Activated CD8-positive, alpha-beta memory T cell treated with anti-CD3 and anti-CD28 coated beads, Interleukin-2, amount 50 U/mL, for 4 hours (primary cell): ENCODE measurements at places on chromosomes 2 and 18.

GRCh38 chr2:143994961-143995360 is 525.0 kb downstream of the ZEB2 start:
- DNase-seq, result no peak

DNA sequence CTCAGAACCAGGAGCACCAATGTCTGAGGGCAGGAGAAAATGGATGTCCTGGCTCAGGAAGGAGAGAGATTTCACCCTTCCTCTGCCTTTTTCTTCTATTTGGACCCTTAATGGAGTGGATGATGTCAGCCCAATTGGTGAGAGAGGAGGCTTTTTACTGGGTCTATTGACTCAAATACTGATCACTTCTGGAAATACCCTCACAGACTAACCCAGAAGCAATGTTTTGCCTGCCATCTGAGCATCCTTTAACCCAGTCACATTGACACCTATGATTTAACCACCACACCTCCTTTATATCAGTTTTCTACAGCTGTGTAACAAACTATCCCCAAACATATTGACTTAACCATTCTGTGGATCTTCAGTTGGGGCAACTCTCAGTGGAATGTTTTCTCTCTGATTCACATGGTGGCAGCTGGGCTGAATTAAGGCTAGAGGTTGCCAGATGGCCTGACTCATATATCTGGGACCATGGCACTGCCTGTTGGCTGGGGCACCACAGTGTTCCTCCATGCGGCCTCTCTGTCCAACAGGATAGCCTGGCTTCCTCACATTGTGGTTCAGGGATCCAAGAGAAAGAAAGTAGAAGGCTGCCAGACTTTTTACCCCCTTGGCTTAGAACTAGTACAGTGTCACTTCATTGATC is 18.2 kb upstream of the MBOAT2 start:
- DNase-seq, result no peak

- no peak for DNase-seq
Observed at GRCh38 chr2:19677825-19678518, 223.8 kb downstream of the TTC32 start.

DNA sequence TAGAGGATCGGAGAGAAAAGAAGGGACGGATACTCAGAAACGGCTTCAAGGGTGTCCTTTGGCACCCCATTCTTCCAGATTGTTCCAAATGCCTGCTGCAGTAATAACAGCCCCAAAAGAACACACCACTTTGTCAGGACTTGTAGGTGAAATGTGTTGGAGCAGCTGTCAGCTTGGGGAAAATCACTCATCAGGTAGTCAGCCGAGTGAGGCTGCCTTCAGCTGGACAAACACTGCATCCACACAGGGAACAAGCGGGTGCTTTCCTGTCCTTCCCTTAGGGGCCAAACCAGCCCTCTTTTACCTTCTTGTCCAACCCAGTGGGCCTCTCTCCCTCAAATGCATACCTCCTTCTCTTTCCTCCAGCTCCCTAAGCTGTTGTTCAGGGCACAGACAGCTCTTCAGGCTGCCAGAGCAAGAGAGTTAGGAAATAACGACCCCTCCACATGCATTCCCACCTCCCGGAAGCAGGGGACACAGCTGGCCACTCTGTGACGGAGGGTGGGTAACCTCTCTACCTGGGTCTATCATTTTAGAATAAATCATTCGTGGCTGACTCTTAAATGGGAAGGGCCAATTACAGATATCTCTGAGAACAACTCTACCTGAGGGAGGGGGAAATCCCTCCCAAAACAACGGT is 48.1 kb downstream of the BCL11A start:
- no peak for DNase-seq

GRCh38 chr2:236826606-236827156 is 257.1 kb downstream of the ACKR3 start:
- DNase-seq, result no peak

- DNase-seq, result no peak
Observed at GRCh38 chr18:37720663-37721062, 155.1 kb upstream of the CELF4 start.

DNA sequence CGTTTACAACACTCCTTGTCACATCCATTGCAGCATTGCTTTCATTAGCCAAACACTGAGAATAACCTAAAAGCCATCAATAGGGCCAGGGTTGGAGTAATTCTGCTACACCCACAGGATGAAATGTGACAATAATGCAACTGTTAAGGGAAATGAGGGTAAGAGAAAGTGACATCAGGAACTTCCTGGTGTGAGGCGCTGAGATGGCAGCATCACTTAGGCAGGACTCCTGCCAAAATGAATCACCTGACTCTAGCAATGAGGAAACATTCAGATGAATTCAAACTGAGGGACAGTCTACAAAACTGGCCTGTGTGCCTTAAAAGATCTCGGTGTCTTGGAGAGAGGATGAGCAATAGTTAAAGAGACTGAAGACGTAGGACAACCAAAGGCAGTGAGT is 115.6 kb upstream of the AGAP1 start:
- no peak for DNase-seq

- no peak for DNase-seq
Observed at GRCh38 chr18:26575865-26576217, 27.5 kb upstream of the KCTD1 start.

DNA sequence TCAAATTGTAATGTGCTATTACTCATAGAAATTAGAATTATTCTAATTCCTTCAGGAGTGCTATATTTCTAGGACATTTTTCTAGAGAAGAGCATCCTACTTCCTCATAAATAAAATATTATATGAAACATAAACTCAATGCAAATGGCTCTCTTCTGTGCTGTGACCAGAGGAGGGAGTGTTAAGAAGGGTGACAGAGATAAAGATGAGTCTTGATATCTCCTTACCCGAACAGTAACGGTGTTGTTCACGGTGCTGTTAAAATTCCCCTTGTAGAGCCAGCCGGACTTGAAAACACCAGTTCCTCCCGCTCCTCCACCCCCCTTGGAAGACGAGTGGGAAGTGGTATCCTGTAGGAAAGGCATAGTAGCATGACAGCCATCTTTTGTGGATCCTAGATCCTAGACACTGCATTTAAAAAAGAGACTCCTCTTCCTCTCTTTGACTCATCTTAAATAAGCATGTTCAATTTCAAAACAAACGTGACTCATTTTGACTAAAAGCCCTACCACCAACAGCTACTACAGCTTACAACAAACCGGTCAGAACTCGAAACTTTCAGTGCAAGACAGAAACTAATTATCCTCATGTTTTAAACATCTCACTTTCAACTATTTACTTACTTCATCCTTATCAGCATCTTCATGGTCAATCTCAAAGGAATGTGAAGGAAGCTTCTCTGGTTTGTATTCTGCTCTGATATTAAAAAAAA is 156.3 kb downstream of the DOCK10 start:
- DNase-seq, result no peak

DNA sequence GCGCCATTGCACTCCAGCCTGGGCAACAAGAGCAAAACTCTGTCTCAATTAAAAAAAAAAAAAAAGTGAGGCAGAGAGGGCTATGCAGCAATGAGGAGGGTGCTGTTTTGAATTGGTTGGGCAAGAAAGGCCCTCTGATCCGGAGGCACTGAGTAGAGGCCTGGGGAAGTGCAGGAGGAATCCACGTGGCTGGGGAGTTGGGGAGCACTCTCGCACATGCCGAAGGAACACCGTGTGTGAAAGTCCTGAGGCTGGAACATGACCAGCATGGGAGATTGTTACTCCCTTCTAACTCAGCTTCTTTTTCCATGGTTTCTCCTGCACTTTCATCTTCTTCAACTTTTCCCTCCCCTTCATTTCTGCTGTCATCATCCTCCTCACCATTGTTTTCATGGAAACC is 347.9 kb upstream of the HS6ST1 start:
- DNase-seq, result no peak

DNA sequence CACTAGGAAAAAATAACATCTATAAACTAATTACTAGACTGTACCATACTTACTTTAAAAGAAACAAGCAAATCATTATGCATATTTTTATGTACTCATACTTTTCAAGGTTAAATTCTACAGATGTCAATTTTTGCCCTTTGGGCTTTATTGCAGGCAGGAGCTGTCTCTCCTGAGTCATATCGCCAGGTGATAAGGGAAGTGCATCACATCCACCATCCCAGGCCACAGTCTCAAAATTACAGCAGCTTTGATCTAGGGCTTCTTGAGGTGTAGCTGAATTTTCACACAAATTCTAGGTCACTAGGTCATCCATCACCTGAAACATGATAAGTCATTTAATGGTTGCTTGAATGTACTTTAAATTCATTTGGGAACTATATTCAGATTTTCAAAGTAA is 38.4 kb upstream of the FRZB start:
- no peak for DNase-seq

- DNase-seq, result no peak
Observed at GRCh38 chr2:10520154-10520553, 72.0 kb upstream of the ODC1 start.

DNA sequence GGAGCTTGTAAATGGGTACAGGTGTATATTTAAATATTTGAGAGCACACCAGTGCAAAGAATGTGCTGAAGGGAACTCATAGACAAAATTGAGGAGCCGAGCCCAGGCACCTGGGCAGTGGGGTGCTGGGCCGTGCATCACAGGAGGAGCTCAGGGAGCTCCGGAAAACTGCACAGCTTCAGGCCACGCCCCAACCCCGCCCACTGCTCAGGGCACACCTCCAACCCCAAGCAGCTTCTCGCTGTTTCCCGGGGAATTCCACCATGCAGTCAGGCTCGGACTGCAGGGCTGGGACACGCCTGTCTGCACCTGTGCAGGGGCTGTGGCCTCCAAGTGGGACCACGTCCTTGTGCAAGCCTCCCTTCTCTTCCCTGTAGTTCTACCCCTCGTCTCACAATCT is 243.0 kb downstream of the HDAC4 start:
- DNase-seq, result peak; percentile 5

DNA sequence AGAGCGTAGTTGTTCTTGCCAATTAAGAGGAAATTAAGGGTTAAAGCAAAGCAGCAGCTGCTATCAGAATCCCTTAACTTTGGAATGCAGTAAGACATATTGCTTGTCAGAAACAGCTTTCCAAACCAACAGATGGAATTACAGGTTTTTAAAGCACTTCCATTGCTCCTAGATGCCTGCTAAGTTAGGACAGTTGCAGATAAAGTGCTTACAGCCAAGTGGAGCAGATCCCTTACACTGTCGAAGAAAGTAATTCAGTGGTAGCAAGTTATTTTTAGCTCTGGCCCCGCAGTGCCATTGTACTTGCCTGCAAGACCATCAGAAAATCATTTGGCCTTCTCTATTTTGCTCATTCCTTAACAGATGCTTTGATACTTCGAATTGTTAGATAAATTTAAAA is 5.4 kb downstream of the PDK1 start:
- DNase-seq, result no peak

GRCh38 chr18:44803019-44803650 is 122.4 kb downstream of the SETBP1 start:
- DNase-seq, result no peak

- DNase-seq, result no peak
Observed at GRCh38 chr2:197078535-197078934, 152.0 kb upstream of the PGAP1 start.

- no peak for DNase-seq
Observed at GRCh38 chr2:158766524-158766923, 28.6 kb upstream of the DAPL1 start.

DNA sequence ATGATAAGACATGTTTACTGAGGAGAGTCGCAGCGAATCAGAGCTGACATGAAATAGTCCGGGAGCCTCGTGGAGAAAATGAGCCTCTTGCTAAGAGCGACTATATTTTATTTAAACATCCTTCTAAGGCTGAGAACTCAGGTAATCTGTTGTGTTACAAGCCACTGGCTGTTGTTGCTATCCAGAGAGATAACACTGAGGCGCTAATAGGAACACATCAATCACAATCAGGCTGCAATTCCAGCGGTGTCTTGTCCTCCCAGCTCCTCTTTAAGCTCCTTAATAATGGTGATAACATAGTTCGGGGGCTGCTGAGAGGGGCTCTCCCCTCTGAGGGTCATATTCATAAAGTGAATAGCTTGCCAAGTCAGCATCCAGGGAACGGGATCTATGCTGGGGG is 95.1 kb downstream of the INSIG2 start:
- DNase-seq, result no peak

GRCh38 chr18:35822413-35822812 is 150.1 kb upstream of the RMP24 start:
- DNase-seq, result no peak

DNA sequence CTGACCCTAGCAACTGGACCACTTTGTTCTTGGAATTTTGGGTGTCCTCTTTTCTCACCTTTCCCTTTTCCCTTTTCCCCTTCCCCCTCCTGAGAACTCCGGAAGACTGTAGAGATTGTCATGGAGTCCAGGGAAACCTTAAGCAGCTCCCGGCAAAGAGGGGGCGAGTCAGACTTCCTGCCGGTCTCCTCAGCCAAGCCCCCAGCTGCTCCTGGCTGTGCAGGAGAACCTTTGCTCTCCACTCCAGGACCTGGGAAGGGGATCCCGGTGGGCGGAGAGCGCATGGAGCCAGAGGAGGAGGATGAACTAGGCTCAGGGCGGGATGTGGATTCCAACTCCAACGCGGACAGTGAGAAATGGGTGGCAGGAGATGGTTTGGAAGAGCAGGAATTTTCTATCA is 20.5 kb downstream of the SETBP1 start:
- DNase-seq, result no peak

GRCh38 chr2:28755421-28755820 is 3.8 kb downstream of the PPP1CB start:
- DNase-seq, result no peak

DNA sequence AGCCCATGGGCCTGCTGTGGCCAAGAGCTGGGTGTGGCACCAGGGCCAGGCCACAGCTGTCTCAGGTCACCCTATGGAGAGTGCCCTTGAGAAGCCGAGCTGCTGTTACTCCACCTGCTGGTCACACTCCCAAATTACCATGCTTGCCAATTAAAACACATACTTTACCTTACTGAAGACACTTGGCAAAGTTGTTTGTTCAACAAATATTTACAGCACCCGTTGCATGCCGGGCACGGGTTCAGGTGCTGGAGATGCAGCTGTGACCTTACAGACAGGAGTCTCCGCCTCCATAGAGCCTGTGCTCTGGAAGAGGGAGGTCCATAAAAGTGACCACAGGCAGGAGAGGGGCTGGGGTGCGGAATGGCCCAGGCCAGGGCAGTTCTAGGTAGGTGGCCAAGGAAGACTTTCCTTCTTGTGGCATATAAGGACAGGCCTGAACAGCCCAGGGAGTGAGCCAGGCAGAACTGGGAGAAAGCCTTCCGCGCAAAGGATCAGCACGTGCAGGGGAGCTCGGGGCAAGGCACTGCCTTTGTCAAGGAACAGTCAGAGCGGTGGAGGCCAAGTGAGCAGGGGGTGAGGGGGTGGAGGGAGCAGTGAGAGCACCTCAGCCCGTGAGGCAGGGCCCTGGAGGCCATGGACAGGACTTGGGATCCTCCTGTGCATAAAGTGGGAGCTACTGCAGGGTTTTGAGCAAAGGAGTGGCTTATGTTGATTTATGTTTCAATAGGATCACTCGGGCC is 23.6 kb upstream of the RBM44 start:
- peak; percentile 36 for DNase-seq

GRCh38 chr2:25294573-25295462 is 46.9 kb downstream of the DNMT3A start:
- DNase-seq, result peak; percentile 63

GRCh38 chr2:100017633-100018032 is 124.8 kb downstream of the AFF3 start:
- no peak for DNase-seq

GRCh38 chr2:99140860-99141109 is 722 bp upstream of the C2orf15 start:
- DNase-seq, result no peak

- no peak for DNase-seq
Observed at GRCh38 chr2:119195001-119195400, 28.6 kb upstream of the STEAP3 start.
